Muscle of leg (tissue), 16 donors: ENCODE measurements at places on chromosomes 4 and X.

DNA sequence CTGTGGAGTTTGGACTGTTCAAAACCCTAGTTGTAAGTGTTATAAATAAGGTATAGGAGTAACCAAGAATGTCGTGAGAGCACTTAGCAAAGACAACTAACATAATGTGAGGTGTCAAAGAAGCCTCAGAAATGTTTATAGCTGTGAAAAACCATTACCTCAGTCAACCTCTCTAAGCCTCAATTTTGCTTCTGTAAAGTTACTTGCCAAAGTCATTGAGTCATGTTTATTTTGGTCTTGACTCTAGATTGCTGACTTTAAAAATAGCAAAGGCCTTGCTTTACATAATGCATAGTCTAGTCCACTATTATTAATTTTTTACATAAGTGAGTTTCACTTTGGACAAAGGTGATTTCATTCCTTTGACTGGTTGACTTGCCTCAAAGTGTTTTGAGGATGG is 257.6 kb upstream of the CXXC4 start:
- DNase-seq = no peak

DNA sequence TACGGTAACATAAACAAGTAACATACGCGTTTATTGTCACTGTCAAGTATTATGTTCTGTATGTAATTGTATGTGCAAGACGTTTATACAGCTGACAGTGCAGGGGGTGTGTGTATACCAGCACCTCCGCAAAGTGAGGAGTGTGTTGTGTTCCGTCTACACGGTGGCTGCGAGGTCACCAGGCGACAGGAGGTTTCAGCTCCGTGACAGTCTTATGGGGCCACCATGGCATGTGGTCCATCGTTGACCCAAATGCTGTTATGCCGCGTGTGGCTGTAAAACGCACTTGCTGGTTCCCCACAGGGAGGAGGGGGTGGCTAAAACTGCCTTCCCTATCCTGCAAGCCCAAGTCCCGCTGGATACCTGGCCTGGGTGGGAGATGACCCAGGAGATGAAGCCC is 25.0 kb downstream of the NSG1 start:
- no peak for DNase-seq

DNA sequence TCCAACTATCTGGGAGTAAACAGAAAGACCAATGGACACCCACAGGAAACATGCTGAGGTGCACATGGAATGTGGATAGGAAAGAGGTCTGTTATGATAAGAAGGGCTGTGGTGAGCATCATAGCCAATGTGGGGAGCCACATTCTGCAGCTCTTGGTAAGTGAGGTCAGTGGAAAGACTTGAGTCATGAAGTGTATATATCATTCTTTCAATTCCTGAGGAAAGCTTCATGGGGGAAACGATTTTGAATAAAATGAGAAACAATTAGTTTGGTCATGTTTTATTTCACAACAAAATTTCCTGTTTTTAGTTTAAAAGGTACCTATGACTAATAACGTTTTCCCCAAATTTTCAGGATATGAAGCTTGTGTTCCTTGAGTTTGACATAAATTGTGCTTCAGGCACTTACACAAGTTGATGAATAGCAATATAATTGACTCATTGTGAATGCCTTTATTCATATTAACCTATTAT is 41.4 kb upstream of the RASSF6 start:
- no peak for DNase-seq

GRCh38 chrX:155055494-155055893 is 15.4 kb downstream of the CMC4 start:
- no peak for DNase-seq

DNA sequence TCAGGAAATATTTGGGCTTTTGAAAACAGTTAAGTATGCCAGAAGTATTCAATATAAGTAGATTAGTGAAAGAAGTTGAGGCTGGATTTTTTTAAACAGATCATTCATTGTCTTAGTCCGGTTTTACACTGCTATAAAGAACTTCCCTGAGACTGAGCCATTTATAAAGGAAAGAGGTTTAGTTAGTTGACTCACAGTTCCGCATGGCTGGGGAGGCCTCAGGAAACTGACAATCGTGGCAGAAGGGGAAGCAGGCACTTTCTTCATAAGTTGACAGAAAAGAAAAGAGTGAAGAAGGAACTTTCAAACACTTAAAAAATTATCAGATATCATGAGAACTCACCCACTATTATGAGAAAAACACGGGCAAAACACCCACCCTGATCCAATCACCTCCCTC is 31.1 kb upstream of the CYLC1 start:
- peak; percentile 5 for DNase-seq

DNA sequence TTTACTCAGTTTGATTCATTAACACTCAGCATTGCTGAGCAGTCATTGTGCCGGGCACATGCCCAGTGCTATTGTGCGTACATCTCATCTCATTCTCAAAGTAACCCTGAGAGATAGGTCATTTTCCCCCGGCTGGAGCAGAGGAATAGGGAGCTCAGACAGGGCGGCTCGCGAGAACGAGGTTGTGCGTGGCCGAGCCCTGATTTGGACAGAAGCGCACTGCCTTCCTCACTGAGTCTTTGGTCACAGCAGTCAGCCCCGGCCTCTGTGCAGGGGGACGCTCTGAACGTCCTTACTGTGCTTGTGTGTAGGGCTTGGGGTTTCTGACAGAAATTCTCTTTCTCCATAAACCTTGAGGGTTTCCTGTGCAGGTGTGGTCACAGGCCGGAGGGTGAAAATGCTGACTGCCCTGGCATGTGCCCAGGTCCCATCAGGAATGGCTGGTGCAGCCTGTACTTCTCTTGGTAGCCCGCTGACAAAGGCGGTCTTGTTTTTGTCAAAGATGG is 39.5 kb downstream of the NOP14 start:
- DNase-seq = no peak

DNA sequence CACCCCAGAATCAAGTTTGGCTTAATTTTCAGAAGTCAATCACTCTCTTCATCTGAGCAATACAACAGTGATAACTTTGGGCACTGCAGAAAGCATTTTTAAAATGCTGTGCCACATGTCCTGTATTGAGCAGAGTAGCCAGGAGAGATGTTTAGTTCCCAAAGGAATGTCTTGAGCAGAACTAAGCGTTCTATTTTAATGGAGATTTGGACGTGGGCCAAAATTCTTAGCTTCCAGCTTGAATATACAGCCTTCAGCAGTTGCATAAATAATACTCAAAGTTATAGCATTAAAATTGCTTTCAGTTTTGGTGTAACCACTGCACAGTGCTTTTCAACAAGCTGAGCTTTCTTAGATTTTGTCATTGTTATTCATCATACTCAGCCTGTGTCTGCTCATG is 679.2 kb downstream of the NLGN4X start:
- peak; percentile 40 for DNase-seq

DNA sequence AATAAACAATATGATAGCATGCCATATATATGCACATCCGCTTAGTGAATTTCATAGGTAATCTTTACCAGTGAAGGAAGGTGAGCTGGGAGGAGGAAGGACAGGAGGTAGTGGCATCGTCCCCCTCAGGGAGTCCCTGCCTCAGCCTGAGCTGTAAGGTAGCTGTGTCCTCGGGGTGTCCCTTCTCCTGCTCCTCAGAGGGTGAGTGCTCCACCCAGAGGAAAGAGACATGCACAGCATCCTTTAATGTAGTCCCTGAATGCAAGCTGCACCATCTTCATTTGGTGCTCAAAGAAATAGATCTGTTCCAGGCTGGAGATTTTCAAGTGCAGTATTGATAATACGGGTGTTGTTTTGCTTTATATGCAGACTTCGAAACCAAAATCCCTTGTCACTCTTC is 330.4 kb upstream of the SFRP2 start:
- DNase-seq = no peak

DNA sequence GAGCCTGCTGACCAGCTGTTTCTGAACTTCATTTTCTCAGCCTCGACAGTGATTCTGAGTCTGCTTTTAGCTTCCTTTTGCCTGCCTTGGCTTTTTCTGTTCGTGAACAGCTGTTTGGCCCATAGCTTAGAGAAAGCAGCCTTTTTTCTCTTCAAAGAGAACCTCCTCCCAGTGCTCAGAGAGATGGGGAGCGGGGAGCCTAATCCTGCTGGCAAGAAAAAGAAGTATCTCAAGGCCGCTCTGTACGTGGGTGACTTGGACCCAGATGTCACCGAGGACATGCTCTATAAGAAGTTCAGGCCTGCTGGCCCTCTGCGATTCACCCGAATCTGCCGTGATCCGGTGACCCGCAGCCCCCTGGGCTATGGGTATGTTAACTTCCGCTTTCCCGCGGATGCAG is 756 bp downstream of the PABPC5 start:
- peak; percentile 70 for DNase-seq

DNA sequence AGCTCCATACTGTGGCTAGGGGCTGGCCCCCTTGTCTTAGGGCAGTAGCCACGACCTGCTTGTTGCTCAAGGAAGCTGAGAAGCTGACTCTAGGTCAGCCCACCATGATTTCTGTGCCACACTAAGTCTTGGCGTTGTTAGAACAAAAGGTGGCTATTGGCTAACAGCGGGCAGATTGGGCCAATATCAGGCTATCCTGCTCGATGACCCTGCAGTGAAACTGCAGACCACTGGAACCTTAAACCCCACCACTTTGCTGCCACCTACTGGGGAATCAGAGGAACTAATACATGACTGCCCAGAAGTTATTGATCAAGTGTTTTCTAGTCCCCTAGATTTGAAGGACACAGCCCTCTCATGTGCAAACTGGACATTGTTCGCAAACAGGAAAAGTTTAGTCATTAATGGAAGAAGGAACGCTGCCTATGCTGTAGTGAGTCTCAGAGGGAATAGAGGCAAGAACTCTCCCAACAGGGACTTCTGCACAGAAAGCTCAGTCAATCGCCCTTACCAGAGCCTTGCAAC is 17.0 kb upstream of the PAPSS1 start:
- peak; percentile 33 for DNase-seq

GRCh38 chr4:79399076-79399475 is 9.0 kb downstream of the GK2 start:
- DNase-seq = no peak

- DNase-seq = no peak
Measured at GRCh38 chr4:123640271-123640670, 243.7 kb downstream of the SPRY1 start.

DNA sequence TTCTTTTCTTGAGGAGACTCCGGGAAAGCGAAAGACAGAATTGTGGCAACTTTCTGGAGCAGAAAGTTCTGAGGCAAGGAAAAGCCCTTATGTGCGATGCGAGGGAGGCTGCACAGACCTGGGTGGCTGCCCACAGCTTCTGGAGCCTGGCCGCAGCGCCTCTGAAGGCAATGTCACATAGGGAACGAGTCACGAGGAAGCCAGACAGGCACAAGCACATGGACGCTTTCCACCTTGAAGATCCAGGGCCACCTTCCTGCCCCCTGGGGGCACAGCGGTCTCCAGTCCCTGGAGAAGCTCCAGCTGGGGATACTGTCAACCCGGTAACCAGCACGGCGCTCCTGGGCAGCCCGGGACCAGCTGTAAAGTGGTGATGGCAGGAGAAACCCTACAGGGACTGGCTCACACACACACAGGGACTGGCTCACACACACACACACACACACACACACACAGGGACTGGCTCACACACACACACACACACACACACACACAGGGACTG is 69.8 kb downstream of the MTNR1A start:
- peak; percentile 52 for DNase-seq

GRCh38 chr4:39051492-39051891 is 10.5 kb upstream of the KLHL5 start:
- DNase-seq = no peak

DNA sequence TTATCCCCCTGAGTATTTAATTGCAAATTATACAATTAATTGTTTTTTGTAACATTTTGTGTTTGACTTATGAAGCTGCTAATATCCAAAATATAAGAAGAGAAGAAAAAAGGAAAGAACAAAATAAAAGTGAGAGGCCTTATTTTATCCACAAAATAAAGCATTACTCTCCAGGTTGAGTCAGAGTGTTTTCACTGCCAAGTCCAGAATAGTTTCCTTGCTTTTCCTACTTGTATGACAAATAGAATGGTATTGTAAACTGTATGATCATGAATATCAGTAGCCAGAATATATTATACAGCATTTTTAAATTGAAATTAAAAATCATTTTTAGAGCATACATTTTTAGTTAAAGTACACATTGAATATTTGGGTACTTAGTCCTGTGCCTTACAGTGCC is 237.8 kb downstream of the NDST4 start:
- DNase-seq = peak; percentile 79

- DNase-seq = peak; percentile 56
Measured at GRCh38 chr4:78058591-78059523, 1.7 kb downstream of the FRAS1 start.

DNA sequence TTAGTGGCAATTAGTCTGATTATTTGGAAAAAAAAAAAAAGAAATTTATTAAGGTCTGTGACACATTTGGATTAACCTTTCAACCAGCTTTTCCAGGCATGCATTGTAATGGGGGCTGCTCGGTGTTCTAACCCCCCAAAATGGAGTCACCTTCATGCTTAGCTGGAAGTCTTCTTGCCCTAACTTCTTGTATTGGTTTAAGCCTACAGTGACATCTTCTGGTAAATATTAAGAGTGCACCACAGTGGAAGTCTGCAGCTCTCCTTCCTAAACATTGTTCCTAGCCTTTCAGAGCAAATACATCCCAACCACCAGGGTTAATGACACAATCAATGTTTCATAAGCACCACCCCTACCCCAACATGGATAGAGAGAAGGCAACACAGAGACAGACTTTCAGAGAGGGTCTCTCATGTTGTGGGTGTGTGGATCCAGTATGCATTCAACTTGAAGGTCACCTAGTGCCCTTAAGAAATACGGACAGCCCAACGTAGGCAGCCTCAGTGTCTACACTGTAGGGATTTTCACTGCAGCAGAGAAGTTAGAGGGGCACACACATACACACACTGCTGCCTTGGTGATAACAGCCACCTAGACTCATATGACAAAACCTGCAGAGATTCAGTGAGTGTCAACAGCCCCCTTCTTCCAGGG is 142.9 kb upstream of the MBNL3 start:
- DNase-seq = peak; percentile 48

GRCh38 chrX:120732879-120733278 is 103.0 kb upstream of the C1GALT1C1 start:
- DNase-seq = no peak

GRCh38 chrX:111868726-111869638 is 7.0 kb upstream of the TRPC5OS start:
- peak; percentile 16 for DNase-seq

- peak; percentile 72 for DNase-seq
Measured at GRCh38 chr4:56575820-56576429, 70.3 kb downstream of the ARL9 start.

DNA sequence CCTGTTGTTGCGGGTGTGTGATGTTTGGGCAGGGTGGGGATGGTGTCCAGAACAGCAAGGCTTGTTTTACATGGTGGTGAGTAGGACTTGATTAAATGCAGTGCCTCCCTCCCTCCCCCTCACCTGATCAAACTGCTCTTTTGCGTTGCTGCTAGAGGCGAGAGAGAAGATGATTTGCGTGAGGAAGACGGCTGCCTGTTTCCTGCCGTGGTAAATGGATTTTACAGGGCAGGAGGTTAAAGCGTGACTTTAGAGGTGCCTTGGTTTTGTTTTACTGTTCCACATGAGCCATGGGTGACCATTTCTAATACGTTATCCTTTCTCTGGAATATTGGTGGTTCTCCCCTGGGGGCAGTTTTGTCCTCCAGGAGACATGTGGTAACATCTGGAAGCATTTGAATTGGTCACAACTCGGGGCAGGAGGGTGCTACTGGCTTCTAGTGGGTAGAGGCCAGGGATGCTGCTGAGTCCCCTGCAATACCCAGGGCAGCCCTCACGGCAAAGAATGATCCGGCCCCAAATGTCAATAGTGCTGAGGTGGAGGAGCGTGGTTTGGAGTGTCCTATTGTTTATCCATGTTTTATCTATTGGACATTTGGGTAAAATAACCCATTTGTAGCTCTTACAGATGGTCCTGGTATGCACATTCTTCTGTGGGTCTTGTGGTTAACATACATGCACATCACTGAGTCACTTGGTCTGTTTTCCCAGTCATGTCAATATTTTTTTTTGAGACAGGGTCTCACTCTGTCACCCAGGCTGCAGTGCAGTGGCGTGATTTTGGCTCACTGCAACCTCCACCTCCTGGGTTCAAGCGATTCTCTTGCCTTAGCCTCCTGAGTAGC is 73.7 kb downstream of the SHROOM2 start:
- no peak for DNase-seq
